ENCODE measurements at places on chromosomes 7 and 10. TPM values are rescaled to one million over a fixed set of nuclear protein-coding genes. Genes with fewer than 3 reads are reported as not detected.

The MYO1G gene
- under 0.01 TPM for total RNA-seq

The CAMK2B gene
- 0.28 TPM for total RNA-seq

The MUC3A gene
- total RNA-seq: not detected

The LOXL4 gene
- 46.8 TPM for total RNA-seq

The PKD2L1 gene
- not detected for total RNA-seq

The GALNT11 gene
- 70.8 TPM for total RNA-seq

All from regular cardiac myocyte (primary cell).